ENCODE measurements at places on chromosomes 6 and 20. TPM values are rescaled to one million over a fixed set of nuclear protein-coding genes. Genes with fewer than 3 reads are reported as not detected.

The MYO6 gene
- 6.9 TPM for total RNA-seq

The TRIM40 gene
- total RNA-seq: not detected

The CLPSL2 gene
- total RNA-seq: not detected

The MAFB gene
- not detected for total RNA-seq

The NRSN1 gene
- total RNA-seq: not detected

The PREX1 gene
- total RNA-seq: 92.8 TPM

The CTAGE9 gene
- not detected for total RNA-seq

The SLC2A10 gene
- 4.6 TPM for total RNA-seq

The ATG5 gene
- 42.9 TPM for total RNA-seq

The ALDH5A1 gene
- 2.4 TPM for total RNA-seq

Data from SJCRH30 (cell line).